Spleen (tissue), 13 donors: ENCODE measurements at places on chromosomes 3 and 15.

- no peak for DNase-seq
Observed at GRCh38 chr3:50961386-50961785, 286.7 kb downstream of the DOCK3 start.

DNA sequence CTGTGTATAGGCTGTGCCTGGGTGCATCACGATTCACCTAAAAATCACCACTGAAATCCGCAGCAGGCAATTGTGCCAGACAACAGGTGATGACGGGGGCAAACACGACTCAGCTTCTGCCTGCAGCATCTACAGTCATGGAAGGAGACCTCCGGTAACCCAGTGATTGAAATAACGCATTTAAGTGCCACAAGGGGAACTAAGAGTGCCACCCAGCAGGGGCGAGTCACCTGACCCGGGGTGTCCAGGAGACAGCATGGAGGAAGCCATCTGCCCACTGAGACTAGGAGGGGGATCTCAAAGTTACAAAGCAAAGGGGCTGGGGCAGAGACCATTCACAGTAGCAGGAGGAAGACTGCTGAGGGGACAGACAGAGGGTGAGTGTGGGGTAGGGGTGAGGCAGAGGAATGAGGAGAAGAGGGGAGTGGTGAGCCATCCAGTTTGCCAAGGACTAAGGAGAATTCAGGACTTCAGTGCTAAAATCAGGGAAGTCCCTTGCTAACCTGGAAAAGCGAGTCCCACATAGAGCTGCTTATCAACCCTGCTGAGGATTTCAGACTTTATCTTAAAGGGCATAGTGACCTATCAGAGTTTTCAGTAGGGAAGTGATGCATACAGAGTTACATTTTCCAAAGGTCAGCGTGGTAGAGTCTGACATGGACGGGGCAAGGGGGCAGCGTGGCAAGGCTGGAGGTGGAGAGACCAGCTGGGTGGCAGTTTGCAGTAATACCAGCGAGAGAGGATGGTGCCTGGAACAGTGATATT, 256.7 kb upstream of the HES1 start:
- no peak for DNase-seq

- no peak for DNase-seq
Observed at GRCh38 chr3:111972891-111973290, 5.9 kb upstream of the ABHD10 start.

- DNase-seq = no peak
Observed at GRCh38 chr3:34360713-34361112, 562.3 kb downstream of the PDCD6IP start.

GRCh38 chr3:125512135-125512920, 7.7 kb downstream of the SNX4 start:
- no peak for DNase-seq

DNA sequence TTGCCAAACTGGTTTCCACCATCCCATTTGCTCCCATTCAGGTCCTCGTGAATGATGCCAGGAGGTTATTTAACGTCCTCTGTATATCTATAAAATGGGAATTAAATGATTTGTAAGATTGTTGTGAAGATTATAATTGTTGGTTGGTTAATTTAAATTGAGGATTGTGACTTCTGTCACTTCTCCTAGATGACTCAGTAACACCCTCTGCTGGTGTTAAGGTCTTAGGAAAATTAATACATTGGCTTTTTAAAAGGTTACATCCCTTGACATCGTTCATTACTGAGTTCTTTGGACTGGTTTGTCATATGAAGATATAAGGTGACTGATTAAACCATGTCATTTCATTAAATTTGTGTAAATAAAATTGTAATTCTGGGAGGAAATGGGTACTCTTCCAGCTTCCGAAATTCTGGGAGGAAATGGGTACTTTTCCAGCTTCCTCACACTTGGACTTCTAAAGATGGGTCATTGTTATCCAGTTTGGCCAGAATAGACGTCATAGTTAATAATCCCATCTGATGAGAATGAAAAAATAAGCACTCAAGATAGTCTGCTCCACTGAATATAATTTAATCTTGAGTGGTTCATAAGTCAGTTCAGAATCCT, 33.3 kb upstream of the PAQR5 start:
- no peak for DNase-seq

GRCh38 chr3:12869035-12869621, 27.8 kb upstream of the RPL32 start:
- DNase-seq = peak; percentile 85
